Uterus (tissue), 4 donors: ENCODE measurements at places on chromosomes 5 and 9.

DNA sequence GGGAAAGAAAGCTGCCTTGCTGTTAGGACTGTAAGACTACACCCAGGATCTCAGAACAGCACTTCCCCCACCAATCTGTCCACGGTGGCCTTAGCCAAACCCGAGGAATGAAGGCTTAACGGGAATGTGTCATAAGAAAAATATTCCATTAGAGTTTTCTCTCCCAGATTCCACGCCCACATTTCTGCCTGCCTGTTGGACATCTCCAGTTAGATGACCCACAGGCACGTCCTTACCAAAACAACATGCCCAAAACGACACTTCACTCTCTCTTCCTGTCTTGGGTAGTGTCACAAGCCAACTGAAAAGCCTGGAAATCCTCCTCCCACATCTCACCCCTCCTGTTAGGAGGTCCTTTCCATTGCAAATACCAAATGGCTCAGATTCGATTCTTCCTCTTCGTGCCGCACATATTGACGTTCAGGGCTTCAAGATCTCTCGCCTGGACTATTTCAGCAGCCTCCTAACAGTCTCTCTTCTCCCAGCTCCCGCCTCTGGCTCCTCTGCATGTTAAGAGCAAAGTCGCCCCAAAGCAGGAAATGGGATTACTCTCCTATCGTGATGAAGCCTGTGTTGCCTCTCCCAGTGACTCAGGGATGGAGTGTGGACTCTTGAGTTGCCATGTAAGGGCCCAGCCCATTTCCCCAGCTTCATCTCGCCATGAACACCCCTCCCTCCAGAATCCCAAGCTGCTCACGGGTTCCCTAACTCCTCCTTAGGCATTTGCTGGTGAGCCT lies 159.3 kb downstream of the NR3C1 start:
- DNase-seq: peak; percentile 71

DNA sequence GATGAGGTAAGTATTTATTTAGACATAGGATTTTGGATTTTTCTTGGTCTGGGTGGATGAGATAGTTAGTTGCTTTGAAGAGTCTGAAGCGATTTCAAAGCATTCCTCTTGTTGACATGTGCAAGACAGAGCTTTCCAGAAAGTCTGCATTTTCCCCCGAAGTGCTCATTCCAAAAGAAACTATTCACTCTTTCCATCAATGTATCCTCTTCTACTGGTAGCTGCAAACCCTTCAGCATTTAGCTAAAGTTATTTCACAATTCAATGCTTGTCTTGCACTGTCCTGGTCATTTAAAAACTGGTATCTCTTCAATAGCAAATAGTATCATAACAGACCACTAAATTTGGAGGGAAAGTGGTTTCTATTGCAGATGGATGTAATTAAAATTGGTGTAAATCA lies 13.0 kb downstream of the NREP start:
- no peak for DNase-seq

- no peak for DNase-seq
Observed at GRCh38 chr9:135065151-135065550, 22.3 kb upstream of the OLFM1 start.

DNA sequence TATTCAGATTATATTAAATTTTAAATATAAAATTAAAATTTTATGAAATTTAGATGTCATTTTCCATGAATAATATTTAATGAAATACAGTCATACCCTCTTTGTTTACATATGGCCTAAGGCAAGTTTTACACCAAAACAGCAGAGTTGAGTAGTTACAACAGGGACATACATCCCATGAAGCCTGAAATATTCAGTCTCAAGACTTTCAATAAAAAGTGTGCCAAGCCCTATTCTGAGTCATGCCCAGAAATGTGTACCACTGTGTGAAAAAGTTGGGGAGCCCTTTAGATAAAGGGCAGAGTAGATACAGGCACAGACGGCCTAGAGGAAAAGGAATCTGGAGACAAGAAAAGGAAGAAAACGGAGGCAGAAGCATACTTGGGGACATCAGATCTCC lies 261.3 kb downstream of the SGCD start:
- DNase-seq: no peak

GRCh38 chr5:153752890-153753289 lies 262.4 kb downstream of the GRIA1 start:
- DNase-seq: no peak

GRCh38 chr5:45793638-45794532 lies 97.7 kb upstream of the HCN1 start:
- no peak for DNase-seq

GRCh38 chr5:122137702-122138101 lies 8.4 kb downstream of the ZNF474 start:
- no peak for DNase-seq

DNA sequence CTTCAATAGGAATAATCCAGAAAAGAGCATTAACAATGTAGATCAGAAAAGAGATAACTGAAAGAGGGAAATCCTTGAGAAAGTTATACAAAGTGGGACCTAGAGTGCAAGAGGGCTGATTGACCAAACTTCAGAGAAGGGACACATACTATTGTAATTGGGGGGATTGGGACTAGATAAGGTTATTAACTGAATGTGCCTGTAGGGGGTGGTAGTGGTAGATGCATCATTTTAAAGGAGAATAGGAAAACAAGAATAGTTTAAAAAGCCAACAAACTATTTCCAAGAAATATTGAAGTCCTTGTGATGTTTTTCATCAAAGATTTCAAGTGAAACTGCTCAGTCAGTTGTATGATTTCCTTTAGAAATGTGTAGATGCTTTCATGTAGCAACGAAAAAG lies 468.5 kb downstream of the TAF11L14 start:
- DNase-seq: no peak

- DNase-seq: no peak
Observed at GRCh38 chr5:24110004-24110615, 534.7 kb downstream of the CDH10 start.

GRCh38 chr5:31193591-31194467 lies at the start of gene CDH6:
CDH6 (plus strand) TSS chr5:31193686; CDS start chr5:31267474, 73,788 bp downstream.
- DNase-seq: peak; percentile 16
